Activated T-cell treated with anti-CD3 and anti-CD28 coated beads for 24 hours (primary cell): ENCODE measurements at places on chromosomes 13 and 19.

GRCh38 chr19:3398114-3398899, 31.9 kb downstream of the NFIC start:
- no peak for DNase-seq

- DNase-seq = no peak
Observed at GRCh38 chr19:33456076-33456844, 65.3 kb downstream of the PEPD start.

DNA sequence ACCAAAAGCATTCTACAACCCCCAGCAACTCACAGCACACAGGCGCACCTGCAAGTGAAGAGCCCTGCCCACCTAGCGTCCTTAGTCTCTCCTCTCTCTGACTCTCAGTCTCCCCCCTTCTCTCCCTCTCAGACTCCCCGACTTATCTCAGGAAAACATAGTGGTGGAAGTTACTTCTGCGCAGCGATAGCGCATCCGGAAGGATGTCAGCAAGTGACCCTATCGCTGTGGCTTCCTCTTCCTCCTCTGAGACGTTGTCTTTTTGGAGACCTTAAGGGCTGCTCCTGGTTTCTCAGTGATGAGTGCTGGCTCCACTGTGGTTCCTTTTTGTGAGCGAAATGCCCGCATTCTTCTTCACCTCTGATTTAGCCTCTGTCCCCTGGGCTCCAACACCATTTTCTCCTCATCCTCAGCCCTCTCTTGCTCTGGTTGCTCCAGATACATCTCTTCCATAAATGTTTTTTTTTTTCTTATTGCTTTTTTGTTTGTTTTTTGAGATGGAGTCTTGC, 1.4 kb upstream of the YIF1B start:
- peak; percentile 18 for DNase-seq

DNA sequence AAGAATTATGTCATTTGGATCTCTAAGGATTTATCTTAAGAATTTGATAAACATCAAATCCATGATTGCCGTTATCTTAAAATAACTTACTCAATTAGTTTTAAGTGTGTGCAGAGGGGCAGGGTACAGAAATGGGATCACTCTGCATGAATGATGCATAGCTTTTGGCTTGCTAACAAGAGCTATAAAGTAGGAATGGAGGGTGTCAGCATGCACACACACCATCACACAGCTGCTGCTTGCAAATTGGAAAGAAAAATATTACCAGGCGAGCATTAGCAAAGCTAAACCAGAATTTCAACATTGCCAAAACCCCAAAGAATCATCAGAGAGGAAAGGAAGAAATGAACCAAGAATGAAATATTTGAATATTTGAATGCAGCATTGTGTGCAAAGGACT, 580.6 kb downstream of the LMO7 start:
- no peak for DNase-seq

DNA sequence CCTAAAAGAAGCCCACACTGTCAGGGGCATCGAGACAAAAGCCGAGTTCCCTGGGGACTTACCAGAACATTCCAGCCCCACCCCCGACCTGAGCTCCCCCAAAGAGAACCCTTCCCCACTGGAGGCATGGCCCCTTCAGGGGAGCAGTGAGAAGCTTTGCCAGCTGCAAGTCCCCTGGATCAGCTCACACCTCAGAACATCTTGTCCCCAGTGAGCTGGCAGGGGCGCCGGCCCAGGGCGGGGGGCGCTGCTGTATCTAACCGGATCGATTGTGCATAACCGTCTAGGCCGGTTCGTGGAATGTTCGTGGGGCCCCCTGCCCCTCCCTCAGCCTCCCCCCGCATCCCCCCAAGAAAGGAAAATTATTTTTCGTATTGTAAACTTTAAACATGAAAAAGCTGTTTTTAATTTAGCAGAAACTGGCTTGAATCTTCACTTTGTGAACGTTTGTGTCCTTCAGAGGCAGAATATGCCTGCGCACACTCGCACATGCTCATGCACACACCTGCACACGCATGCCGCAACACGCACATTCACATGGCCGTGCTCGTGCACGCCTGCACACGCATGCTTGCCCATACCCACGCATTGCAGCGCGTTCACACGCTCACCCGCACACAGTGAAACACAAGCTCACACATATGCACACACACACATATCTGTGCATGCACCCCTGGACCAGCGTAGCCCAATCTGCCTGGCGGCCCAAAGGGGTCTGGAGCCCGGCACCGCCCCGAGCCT, 12.0 kb upstream of the CRTC1 start:
- DNase-seq = no peak

- DNase-seq = no peak
Observed at GRCh38 chr13:49494645-49495044, 1.1 kb upstream of the PHF11 start.

DNA sequence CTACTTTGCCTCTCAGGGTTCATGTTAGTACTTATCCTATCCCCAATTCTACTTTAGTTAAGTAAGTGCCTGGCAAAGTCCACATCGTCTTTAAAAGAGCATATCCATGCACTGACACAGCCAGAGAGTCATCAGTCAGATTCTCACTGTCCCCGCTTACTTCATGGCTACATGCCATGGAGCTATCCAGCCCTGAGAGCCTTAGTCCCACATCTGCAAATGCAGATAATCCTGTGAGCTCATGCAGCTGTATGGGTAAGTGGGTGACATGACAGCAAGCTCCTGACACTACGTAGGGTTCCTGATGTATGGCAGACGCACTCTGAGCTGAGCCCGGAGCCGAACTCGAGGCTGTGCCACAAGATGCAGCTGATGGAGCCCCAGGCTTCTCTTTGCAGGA, 661.5 kb downstream of the LIG4 start:
- no peak for DNase-seq
